WERI-Rb-1 (cell line): ENCODE measurements at places on chromosomes 5 and 9.

- DNase-seq = no peak
Measured at GRCh38 chr5:179801304-179802206, 5.1 kb downstream of the MGAT4B start.

DNA sequence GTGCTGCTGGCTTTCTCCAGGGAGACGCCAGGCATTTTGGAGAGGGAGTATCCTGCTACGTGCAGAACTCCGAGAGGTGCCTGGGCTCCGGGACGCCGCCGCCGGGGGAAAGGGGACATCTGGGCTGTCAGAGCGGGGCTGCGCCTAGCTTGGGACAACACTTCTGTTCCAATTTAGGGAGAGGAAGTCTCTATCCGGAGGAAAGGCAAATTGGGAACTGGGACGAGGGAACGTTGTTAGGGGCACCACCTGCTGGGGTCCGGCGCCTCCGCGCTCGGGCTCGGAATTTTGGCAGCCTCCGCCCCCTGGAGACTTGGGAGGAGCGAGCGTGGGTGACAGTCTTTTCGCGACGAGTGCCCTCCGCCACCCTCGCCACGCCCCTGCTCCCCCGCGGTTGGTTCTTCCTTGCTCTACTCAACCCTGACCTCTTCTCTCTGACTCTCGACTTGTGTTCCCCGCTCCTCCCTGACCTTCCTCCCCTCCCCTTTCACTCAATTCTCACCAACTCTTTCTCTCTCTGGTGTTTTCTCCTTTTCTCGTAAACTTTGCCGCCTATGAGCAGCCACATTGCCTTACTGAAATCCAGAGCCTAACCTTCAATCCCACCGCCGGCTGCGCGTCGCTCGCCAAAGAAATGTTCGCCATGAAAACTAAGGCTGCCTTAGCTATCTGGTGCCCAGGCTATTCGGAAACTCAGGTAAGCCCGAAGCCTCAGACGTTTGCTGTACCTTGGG is 1.6 kb downstream of the TSLP start:
- DNase-seq = peak; percentile 49

GRCh38 chr9:130425741-130426466 is 18.9 kb upstream of the ASS1 start:
- no peak for DNase-seq

DNA sequence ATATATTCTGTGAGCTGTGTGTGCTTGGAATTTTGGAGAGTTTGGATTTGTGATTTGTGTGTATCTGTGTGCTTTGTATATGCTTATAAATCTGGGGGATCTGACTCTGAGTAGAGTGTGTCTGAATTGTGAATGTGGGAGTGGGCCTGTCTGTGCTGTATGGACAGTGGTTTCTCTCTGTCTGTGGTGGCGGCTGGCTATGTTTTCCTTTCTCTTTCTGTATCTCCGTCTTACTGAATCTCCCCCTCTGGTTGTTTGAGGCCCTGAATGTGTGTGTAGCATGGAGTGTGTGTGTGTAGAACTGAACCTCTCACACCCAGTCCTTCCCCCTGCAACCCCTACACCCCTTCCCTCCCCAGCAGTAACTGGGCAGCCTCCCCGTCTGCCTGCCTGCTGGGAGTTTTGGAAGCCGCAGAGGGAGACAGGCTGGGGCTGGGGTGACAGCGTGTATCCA is 4.7 kb downstream of the CXXC5 start:
- DNase-seq = no peak

- no peak for DNase-seq
Measured at GRCh38 chr5:157596487-157596886, 20.9 kb upstream of the ADAM19 start.

GRCh38 chr5:32076699-32077695 is 97.1 kb downstream of the GOLPH3 start:
- DNase-seq = peak; percentile 56

GRCh38 chr5:154967421-154968024 is 26.6 kb downstream of the MRPL22 start:
- DNase-seq = peak; percentile 16

DNA sequence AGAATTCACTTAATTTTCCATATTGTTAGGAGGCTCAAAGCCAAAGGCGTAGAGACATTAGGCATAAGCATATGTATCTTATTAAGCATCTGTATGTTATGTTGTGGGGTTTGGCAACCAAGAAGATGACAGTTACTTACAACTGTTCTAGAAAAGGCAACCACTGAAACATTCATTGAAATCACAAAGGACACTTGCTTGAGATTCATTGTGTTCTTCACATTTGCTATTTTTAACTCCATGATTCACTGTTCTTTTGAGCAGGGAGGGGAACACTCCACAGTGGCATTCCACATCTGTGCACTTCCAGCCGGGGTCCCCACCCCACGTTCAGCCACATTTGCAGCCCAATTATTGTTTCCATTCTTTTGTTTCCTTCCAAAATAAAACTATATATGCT is 107.1 kb downstream of the PALM2AKAP2 start:
- DNase-seq = no peak

DNA sequence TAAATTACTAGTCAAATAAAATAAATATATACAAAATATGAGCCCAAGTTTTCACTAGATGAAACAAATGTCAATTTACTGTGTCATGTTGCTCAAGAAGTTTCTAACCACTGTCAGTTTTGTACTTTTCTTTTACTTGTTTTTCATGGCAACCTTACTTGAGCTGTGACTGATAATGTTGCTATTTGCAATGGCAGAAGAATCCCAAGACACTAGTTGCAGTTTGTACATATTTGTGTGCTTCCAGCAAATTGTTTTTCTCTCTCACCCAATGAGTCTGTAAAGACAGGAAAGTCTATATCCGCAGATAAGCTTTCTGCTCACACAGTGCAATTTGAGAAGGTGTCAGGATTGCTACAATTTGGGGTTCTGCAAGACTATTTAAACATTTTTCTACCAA is 338.6 kb upstream of the PCSK5 start:
- no peak for DNase-seq

DNA sequence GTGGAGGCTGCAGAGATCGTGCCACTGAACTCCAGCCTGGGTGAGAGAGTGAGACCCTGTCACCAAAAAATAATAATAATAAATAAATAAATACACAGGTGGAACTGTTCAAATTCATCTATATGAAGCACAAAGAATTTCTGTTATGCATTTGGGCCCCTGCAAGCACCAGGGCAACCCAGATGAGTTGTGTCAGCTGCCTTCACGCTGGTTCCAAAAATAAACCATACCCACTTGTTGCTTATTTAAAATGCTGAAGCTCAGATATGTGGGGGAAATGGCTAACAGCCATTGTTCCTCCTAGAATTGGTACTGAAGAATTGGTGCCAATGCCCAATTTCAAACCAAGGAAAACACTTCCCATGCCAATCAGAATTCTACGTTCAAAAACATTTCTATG is 10.5 kb upstream of the C5orf15 start:
- no peak for DNase-seq

DNA sequence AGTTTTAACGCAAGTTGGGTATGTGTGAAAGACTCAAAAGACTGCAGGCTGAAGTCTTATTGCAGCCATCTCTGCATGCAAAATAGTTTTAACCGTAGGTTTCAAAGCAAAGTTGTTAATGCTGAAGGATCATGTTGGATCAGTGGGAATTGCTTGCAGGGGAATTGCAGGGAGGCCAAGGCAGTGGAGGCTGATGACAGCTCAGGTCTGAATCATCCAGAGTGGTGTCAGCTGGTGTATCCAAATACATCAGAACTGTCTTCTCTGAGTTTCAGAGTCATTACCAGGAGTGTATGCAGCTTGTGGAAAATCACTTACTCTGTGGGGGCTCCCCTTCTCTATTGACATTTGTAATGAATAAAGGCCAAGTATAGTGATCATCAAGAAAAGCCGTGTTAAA is 435.7 kb downstream of the SH3GL2 start:
- no peak for DNase-seq

DNA sequence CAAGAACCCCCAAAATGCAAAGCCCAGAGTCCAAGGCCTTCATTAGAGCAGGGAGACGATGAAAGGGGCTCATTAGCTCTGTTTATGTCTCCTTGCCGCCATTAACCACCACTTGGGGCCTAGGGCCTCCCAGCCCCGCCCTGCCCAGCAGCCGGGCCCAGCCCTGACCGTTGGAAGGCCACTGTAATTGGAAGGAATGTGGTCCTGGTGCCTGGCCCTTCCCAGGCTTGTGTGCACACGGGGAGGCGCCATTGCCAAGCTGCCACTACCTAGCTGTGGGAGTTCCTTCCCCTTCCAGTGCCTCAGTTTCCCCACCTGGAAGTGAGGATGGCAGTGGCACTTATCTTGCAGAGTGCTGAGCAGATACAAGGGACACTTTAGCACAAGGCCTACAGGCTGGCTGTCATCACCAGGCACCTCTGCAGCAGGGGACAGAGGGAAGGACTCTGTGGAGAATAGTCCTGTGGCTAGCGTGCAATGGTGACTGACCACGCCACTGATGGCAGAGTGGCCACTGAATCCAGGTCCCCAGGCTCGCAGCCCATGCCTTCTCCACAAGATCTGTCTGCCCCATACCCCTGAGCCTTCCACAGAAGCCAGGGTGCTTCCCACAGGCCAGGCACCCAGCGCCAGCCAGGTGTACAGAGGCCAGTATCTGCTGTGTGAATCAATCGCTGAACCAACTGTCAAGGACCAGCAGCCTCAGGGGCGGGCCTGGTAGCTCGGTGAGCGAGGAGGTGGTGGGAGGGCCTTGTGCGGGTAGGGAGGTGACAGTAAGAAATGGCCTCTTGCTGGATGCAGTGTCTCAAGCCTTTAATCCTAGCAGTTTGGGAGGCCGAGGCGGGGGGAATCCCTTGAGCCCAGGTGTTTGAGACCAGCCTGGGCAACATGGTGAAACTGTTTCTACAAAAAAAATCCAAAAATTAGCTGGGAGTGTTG is 20.8 kb downstream of the GBGT1 start:
- peak; percentile 84 for DNase-seq

- DNase-seq = no peak
Measured at GRCh38 chr9:38642951-38643814, 22.8 kb upstream of the ANKRD18A start.

GRCh38 chr5:77064040-77064439 is 23.0 kb downstream of the ZBED3 start:
- no peak for DNase-seq

DNA sequence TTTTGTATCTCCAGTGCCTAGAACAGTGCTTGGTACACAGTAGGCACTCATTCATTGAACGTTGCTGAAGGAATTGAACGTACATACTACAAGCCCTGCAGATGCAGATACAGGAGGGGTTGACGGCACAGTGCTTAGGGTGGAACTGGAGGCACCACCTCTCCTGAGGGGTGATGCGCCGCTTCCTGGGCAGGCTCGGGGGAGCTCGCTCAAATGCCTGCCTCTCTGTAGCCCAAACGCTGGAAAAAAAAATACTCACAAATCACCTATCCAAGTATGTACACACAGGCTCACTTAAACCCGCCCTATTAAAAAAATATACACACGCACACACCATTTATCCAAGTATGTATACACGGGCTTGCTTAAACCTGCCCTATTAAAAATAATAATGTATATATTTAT is 536 bp upstream of the COMMD10 start:
- peak; percentile 48 for DNase-seq

- no peak for DNase-seq
Measured at GRCh38 chr5:169989365-169989764, 9.1 kb upstream of the INSYN2B start.

GRCh38 chr9:16257604-16258003 is 612.9 kb downstream of the BNC2 start:
- DNase-seq = no peak

DNA sequence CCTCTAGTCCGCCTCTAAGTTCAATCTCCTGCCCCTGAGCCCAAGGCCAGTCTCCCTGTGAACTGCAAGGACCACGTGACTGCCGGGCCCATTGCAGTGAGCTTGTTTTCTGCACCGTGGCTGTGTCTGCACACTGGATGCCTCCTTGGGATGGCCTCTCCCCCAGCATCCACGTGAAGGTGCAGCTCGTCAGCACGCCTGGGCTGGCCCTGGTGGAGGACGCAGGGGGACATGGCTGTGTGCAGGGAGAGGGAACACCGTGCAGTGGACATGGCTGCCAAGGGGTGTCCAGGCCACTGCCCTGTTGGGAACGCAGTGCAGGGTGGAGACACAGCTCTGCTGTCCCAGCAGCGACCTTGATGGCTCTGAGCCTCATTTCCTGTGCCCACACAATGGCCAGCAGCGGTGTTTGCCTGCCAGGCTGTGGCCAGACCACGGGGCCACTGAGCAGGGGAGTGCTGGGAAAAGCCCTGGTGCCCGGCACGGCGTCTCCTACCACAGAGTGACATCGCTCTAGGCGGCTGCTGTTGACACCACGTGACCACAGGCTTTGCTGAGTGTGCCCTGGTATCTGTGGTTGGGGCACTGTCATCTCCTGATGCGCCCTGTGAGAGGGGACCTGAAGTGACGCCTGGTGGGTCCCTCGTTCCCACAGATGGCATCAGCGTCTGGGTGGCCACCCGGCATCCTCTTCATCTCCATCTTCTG is 26.9 kb upstream of the EXOC3 start:
- no peak for DNase-seq

- no peak for DNase-seq
Measured at GRCh38 chr5:113487416-113487780, 855 bp downstream of the MCC start.

DNA sequence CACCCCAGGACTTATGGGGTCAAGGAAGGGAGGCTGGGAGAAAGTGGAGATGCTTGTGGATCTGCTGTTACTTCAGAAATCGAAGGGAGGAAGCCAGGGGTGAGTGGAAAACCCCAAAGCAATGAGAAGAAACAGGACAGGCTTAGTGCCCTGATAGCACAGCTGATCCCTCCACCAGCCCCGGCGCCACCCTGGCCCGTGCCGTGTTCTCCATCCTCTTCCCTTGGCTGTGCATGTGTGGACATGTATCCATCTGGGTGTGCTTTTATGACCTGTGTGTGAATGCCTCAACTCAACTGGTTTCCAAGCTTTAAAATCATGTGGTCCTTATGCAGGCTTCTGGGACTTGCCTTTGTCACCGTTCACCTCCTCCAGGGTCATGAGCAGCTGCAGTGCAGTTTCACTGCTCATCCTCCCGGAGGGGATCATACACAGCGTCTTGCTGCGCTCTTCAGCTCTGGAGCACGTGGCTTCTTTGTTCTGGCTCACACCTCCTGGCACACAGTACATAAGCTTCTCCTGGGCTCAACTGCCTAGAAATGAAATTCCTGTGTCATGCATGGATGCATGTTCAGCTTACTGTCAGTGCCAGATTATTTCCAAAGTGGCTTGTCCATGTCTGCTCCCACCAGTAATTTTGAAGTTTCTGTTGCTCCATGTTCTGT is 58.2 kb downstream of the IPPK start:
- peak; percentile 46 for DNase-seq

DNA sequence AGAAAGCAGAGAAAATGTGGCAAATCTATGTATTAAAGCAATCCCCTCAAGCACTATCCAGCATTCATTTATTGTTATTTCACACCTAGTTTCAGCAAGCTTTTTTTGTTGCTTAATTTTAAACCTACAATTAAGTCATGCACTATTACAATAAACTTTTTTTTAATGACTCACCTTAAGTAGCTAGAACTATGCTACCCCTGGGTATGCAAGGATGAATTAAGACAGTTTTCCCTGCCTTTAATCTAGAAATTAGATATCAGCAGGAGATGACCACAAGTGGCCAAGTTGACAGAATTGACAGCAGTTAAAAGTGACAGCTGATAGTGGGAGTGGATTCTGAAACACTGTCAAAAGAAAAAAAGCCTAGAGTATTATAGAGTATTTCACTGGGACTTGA is 20.0 kb downstream of the ITGA1 start:
- DNase-seq = no peak
